Activated CD4-positive, alpha-beta T cell treated with anti-CD3 and anti-CD28 coated beads for 36 hours (primary cell): ENCODE measurements at places on chromosomes 2 and 18. TPM values are rescaled to one million over a fixed set of nuclear protein-coding genes. Genes with fewer than 3 reads are reported as not detected.

DNA sequence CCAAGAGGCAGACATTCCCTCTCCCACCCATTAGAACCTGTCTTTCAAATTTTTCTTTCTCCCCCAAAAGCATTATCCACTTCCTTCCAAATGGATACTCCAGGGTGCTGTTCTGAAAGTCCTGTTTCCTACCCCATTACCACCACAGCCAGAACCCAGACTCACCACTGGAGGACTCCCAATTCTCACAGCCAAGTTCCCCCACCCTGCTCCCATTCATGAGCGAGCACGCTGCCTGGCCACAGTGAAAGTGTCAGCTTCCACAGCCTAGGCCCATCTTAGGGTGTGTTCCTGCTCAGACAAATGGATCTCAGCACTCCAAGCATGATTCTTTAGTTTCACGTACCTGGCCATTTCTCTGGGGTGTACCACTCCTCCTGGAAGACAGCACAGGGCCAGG, 3.8 kb upstream of the ANKRD53 start:
- H3K4me3 ChIP-seq: no peak overlapping the region
- no peaks in the 10 kb centered on the region for H3K27me3 ChIP-seq
- DNase-seq: no peak
- peaks cover 17% of the 10 kb centered on the region for H3K4me1 ChIP-seq
- H3K27ac ChIP-seq: no peak overlapping the region

- no peaks in the 10 kb centered on the region for H3K27me3 ChIP-seq
- H3K4me3 ChIP-seq: peak overlapping the region; percentile 99
- H3K4me1 ChIP-seq: peaks cover 19% of the 10 kb centered on the region
- H3K36me3 ChIP-seq: no peaks in the 10 kb centered on the region
These were observed 669 bp downstream of the LNPK start for GRCh38 chr2:176001281-176001915.

APOB gene
- total RNA-seq: not detected

GRCh38 chr2:133705287-133705686, 137.0 kb upstream of the NCKAP5 start:
- peaks cover 2% of the 10 kb centered on the region for H3K27me3 ChIP-seq
- DNase-seq: no peak
- no peak overlapping the region for H3K27ac ChIP-seq

DNA sequence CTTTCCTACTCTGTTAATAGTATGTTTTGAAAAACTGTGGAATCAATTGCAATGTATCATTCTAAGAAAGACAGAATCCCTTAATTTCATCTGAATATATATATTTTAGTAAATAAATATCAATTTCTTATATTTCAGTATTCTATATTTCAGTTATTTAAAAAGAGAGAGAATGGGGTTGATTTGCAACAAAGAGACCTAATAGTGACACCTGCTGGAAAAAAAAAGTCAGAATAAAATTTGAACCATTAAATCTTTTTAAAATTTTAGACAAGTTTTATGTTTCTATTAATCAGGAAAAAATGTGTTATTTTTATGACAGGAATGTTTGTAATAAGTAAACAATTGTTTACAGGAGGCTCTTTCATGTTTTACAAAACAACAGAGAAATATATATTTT, 20.7 kb upstream of the CCNT2 start:
- DNase-seq: no peak
- H3K4me1 ChIP-seq: no peaks in the 10 kb centered on the region
- no peaks in the 10 kb centered on the region for H3K36me3 ChIP-seq
- H3K27ac ChIP-seq: no peak overlapping the region

DNA sequence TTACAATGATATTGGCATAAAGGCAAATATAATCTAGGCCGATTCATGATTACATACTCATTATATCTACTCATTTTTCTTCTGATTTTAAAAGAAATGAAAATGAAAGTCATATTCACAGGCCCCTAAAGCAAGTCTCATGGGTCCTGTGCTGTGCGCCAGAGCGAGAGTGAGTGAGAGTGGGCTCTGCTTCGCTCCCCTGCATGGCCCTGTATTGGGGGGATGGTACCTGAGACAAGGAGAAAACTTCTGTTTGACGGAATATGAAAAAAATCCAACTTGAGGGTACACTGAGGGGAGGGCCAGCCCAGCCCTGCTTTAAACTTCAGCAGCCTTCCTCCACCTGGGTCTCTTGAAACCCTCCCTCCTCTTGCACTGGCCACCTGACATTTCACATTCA, 81.4 kb upstream of the RGPD5 start:
- peaks cover 2% of the 10 kb centered on the region for H3K27me3 ChIP-seq
- no peak for DNase-seq
- no peaks in the 10 kb centered on the region for H3K4me1 ChIP-seq
- H3K27ac ChIP-seq: no peak overlapping the region

- no peaks in the 10 kb centered on the region for H3K4me1 ChIP-seq
- no peak overlapping the region for H3K4me3 ChIP-seq
- H3K36me3 ChIP-seq: no peaks in the 10 kb centered on the region
- H3K27ac ChIP-seq: no peak overlapping the region
- H3K27me3 ChIP-seq: peaks cover 10% of the 10 kb centered on the region
These were observed 190.8 kb downstream of the RTP5 start for GRCh38 chr2:242060212-242060835.

DNA sequence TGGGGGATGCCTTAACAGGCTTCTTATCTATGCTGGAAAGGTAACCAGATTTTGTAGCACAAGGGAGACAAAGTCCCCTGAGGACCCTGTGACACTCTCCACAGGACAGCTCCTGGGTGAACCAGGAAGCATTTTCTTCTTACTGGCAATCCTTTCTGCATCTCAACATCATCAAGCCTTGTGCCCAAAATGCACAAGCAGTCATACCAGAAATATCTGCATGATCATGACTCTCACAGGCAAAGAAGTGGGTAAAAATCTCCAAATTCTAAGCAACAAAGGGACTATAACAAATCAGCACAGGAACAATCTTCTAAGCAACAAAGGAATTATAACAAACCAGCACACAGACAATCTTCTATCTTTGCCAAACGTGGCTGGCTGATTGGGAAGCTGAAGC, 99.1 kb upstream of the CD226 start:
- H3K27me3 ChIP-seq: no peaks in the 10 kb centered on the region
- no peak for DNase-seq
- peaks cover 29% of the 10 kb centered on the region for H3K36me3 ChIP-seq
- no peak overlapping the region for H3K27ac ChIP-seq
- peaks cover 6% of the 10 kb centered on the region for H3K4me1 ChIP-seq
